ENCODE measurements at places on chromosomes 11 and 22. TPM values are rescaled to one million over a fixed set of nuclear protein-coding genes. Genes with fewer than 3 reads are reported as not detected.

CCDC179 gene
- total RNA-seq, result not detected

DNA sequence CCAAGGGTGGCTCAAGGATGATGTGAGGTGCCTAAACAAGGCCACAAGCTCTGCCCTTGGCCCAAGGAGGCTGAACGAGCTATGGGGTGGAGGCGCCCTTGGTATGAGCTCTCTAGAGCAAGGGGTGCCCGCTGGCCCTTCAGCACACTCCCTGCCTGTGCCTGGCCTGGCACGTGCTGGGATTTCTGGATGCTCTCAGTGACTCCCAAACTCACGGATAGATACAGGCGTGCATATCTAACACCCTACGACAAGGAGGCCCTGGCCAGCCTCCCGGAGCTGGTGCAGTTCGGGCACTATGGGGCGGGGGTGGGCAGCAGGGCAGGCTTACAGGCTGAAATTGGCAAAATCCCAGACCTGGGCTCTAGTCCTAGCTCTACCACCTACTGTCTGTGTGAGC lies 30.6 kb downstream of the SCUBE1 start:
- no peak for DNase-seq

CCDC89 gene
- total RNA-seq, result 2.1 TPM

PANX2 gene
- 3.3 TPM for total RNA-seq

- DNase-seq, result no peak
Observed at GRCh38 chr11:102806296-102806695, 8.3 kb upstream of the MMP1 start.

- DNase-seq, result no peak
Observed at GRCh38 chr22:30031764-30032455, 48.4 kb upstream of the HORMAD2 start.

- no peak for DNase-seq
Observed at GRCh38 chr22:38418589-38418988, 36.4 kb downstream of the KCNJ4 start.

GRCh38 chr22:44532552-44532951 lies 34.5 kb upstream of the RTL6 start:
- DNase-seq, result no peak

KCNJ5 gene
- 1.6 TPM for total RNA-seq

CRYBB2 gene
- 1.4 TPM for total RNA-seq

DNA sequence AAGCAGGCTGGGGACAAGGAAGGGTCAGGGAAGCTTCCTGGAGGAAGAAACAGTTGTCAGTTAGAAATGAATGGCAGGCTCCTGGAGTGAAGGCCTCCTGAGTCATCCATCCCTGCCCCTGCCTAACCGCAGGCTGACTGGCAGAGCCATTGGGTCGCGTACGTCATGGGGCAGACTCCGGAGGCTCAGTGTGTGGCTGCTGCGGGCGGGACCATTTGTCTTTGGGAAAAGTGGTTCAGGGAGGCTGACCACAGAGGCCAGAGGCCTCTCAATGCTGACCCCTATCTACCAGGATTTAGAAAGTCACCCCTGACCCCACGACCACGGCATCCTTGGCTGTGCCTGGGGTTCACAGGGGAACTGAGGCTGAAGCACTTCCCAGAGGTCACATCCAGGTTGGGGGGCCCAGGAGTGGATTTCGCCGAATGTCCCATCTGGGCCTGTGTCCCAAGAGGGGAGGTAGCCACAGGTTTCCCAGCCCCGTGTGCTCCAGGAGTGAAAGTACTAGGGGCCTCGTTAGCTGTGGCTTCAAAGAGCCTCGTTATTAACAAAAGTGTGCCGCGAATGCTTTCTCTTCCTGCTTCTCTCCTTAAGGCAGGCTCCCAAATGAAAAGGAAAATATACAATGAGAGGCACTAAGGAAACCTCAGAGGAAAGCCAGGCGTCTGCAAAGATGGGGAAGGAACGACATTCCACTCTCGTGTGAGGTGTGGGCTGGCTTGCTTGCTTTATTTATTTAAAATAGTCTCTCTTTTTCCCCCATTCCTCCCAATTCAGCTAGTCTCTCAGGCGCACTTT lies 58.9 kb downstream of the FLRT1 start:
- DNase-seq, result no peak

DNA sequence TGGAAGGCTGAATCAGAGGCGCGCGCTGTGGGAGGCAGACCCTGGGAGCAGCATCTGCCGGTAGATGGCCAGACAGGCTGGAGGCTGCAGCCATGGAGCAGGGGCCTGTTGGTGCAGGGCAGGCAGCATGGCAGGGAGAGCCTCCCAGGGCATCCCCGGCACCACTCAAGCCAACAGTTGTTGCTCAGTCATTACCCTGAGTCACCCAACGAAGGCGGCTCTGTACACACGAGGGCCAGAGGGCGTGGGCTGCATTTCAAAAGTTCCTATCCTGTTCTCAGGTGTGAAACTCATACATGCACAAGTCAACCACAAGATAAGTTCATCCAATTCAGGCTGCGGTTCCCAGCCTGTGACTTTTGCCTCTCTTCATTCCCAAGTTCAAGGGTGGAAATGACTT lies 2.6 kb downstream of the ANO1 start:
- DNase-seq, result no peak

DNA sequence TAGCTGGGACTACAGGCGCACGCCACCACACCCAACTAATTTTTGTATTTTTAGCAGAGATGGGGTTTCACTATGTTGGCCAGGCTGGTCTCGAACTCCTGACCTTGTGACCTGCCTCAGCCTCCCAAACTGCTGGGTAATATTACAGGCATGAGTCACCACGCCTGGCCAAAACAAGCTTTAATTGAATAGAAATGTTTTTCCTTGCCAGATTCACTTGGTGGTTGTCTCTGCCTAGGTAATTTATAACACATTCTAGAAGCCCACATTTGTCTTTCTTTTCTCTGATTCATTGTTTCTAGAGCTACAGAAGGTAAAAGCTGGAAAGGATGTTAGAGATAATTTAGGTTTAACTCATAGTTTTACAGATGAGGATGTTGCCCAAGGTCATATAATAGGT lies 41.3 kb downstream of the CECR2 start:
- DNase-seq, result no peak

DNA sequence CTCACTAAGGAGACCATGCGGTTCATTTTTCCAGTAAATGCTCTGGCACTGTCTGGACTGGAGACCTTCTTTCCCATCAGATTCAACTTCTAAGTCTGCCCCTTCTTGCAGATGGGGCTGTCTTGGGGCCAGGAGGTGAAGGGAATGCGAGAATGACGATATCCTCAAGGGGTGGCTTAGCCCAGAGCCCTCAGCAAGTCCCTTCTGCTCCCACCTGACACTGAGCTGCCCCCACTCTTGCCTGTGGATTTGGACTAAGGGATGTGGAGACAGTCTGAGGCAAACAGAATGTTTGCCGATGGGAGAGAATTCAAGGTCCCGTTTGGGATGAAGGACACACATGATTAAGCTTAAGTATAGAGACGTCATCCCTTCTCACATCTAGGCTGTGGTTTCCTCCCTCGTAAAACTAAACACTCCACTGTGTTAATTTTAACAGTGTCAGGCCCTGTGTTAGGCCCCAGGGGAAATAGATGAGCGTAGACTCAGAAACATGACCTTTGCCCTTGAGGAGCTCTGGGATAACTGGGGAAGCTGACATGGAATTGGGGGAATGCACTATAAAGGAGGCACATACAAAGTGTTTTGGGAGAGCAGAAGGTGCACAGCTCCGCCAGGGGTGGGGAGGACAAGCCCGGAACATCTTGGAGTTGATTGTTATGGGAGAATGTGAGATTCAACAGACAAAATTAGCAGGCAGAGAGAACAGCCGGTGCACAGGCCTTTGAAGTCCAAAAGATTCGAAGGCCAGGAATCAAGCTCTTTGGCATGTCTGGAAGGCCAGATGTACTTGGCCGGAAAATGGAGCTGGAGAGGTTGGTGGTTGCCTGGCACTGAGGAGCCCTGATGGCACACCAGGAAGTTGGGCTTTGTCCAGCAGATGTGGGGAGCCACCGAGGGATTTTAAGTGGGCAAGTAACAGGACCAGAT lies 71.6 kb downstream of the ST3GAL4 start:
- no peak for DNase-seq

Measured in spinal cord (tissue), 10 donors.